ENCODE measurements at places on chromosomes 7 and 10.
A peak's percentile ranks its signal among the peaks of the same experiment; 100 is the strongest.

- DNase-seq = no peak
Measured at GRCh38 chr7:2886391-2886790, 42.3 kb upstream of the GNA12 start.

DNA sequence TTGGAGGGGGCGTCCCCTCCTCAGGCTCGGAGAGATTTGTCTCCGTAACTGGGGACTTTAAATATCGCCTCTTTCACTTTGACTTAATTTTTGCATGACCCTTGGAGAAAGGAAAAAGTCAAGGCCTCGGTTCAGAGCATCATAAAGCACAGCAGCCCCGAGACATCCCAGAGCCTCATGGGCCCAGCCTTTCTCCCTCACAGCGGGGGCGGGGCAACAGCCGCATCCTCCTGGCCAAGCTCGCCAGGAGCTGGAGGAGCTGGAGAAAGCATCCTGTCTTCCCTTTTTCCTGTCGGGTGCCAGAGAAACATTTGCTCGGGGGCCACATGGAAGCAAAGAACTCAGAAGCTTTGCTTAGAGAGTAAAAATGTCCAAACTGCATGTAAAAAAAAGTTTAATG lies 43.6 kb upstream of the DPYSL4 start:
- no peak for DNase-seq

GRCh38 chr7:44847509-44847919 lies 373 bp downstream of the H2AZ2 start:
- DNase-seq = peak; percentile 74

- DNase-seq = no peak
Measured at GRCh38 chr7:19089378-19089777, 28.1 kb downstream of the TWIST1 start.

GRCh38 chr10:132397036-132397541 lies at the start of gene PWWP2B:
Gene PWWP2B, plus strand, starts transcription at chr10:132397200. Its CDS starts 27 bp downstream, at chr10:132397227.
- peak; percentile 52 for DNase-seq

GRCh38 chr10:26372513-26373354 lies 65.4 kb upstream of the APBB1IP start:
- no peak for DNase-seq

DNA sequence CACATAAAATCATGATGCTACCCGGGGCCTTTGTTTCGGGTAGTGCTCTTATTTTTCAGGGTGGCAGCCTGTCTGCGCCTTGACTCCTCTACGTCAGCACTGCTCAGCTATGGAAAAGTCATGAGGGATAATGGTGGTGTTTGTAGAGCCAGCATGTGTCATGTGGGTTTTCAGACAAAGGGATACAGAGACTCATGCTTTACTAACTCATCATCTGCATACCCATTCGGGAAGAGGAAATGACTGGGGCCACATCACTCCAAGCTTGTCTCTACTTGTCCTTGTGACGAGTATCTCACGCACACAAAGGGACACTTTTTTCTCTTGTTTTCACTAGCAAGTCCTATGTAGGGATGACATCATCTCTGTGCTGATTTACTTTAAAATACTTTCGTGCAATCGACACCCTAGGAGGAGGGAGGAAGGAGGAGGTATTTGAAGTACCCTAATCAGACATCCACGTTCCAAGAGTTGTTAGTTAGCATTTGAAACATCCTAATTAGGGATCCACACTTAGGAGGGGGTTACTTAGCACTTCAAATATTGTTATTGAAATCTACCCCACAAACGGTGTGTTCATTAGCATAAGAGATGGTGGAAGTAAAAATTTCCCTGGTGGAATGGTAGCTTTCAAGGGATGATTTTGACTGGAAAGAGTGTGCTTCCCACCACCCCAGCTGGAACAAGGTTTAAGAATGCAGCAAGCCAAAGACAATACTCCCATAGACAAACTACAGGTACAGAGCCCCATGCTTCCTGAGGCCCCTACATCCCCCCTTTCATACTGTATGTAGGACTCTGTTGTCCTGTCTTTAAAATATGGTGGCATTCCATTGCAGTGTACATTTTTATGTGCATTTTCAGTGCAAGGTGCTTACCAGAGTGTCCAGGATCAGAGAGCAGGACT lies 52.0 kb downstream of the THNSL1 start:
- no peak for DNase-seq
